ENCODE measurements at places on chromosomes 7 and 10.

GRCh38 chr7:157468221-157469111 is 131.7 kb downstream of the DNAJB6 start:
- DNase-seq: no peak

DNA sequence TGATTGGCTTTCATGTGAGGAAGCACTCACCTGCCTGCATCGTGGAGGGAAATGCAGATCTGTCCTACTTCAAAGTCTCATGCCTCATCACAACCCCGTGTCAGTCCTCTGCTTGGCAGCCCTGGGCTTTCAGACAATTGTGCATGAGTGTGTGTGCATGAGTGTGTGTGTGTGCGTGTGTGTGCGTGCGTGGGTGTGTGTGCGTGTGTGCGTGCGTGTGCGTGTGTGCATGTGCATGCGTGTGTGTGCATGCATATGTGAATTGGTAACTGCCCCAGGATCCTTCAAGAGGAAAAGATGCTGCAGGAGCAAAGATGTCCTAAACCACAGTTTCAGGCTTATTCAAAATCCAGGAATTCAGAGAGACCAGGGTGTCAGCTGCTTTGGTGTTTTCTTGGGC is 71.3 kb downstream of the LANCL2 start:
- DNase-seq: no peak

GRCh38 chr10:121057269-121057668 is 206.1 kb downstream of the WDR11 start:
- no peak for DNase-seq

- no peak for DNase-seq
Measured at GRCh38 chr10:51821745-51822144, 122.3 kb upstream of the CSTF2T start.

DNA sequence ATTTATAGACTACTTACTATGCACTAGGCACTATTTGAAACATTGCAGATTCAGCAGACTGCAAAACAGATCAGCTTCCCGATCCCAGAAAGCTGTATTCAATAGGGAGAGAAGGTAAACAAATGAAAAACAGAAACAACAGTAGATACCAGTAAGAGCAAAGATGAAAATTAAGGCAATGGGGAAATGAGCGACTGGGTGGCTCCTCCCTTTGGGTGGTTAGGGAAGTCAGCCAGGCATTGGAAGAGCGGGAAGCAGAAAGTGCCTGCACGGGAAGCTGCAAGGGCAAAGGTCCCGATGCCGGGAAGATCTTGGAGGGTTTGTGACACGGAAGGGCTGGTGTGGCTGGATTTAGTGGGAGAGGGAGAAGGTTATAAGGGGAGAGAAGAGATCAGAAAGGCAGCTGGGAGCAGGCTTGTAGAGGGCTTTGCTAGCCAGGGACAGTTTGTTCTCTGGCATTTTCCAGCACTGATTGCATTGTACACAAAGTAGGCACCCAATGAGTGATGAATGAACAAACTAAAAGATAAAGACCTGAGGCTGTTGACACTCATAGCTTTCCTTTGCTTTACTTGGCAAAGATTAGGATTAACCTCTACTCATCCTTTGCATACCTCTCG is 67.8 kb downstream of the NAMPT start:
- no peak for DNase-seq

DNA sequence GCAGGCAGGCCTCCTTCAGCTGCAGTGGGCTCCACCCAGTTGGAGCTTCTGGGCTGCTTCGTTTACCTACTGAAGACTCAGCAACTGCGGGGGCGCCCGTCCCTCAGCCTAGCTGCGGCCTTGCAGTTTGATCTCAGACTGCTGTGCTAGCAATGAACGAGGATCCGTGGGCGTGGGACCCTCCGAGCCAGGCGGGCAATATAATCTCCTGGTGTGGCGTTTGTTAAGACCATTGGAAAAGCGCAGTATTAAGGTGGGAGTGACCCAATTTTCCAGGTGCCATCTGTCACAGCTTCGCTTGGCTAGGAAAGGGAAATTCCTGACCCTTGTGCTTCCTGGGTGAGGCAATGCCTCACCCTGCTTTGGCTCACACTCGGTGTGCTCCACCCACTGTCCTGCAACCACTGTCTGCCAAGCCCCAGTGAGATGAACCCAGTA is 159.2 kb upstream of the FOXP2 start:
- no peak for DNase-seq

GRCh38 chr10:132664407-132664806 is 121.5 kb downstream of the NKX6-2 start:
- no peak for DNase-seq

- DNase-seq: peak; percentile 92
Measured at GRCh38 chr7:101538596-101539459, 90.3 kb downstream of the MYL10 start.

DNA sequence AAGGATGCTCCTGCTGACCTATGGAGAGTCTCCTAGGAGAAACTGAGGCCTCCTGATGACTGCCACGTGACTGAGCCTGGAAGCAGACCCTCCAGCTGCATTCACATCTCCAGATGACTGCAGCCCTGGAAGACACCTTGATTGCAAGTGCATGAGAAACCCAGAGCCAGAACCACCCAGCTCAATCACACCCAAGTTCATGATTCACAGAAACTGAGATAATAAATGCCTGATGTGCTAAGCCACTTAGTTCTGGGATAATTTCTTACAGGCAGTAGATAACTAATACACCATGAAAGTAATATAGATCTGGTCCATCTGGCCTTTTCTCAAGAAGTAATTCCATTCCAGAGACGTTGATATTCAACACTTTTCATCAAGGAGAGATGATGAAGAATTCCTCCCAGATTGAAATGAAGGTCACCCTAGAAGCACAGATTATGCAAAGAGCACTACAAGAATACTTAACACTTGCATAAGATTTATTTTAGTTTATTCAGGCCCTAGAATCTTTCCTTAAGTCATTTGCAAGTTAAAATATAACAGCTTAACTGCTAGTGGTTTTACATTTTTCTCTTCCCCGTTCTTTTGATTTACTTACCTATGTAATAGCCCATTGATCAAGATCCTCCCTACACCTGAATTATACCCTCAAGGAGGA is 208.2 kb upstream of the INHBA start:
- DNase-seq: no peak

DNA sequence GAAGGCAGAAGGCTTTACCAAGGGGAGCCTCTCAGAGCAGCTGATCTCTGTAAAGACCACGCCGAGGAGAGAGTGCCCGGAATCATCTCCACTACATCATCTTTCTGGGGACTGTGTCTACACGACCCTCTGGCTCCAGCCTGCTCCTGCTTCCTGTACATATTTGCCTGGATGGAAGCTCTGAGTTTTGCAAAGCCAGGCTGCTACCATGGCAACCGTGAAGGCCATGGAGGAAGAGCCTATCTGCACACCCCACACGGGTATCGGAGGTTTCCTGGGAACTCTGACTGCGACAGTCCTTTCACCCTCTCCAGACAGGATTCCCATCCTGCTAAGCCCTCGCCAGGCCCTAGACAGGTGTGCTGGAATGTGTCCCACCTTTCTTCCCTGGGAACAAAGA is 83.4 kb upstream of the TNRC18 start:
- no peak for DNase-seq

DNA sequence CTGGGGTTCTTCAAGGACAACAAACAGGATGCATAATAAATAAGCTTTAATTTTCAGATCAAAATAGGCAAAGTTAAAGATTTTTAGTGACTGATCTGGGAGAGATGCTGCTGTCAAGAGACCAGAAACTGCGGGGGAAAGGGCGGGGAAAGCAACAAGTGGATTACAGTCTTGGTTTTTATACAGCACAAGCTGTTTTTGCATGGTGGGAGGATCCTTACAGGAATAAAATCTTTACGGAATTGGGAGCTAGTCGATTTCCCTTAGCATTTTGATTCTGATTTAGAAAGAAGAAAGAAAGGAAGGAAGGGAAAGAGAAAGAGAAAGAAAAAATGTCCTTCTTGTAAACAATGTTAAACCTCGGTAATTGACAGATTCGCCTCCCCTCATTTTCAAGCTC is 242.3 kb upstream of the SP8 start:
- DNase-seq: no peak

DNA sequence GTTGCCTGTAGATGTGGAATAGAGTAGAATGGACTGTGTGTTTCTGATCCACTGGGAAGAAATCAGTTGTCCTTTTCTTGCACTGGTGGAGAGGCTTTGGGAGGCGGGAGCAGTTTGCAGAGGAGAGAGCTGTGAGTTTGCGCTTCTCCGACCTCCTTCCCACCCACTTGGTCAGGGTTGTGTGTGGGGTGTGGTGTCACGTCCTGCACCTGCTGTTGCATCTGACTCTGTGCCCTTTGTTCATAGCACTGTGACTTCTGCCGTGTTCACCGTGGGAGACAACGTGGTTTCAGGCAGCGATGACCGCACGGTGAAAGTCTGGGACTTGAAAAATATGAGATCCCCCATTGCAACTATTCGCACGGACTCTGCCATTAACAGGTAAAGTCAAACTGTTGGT is 67.8 kb downstream of the WDR37 start:
- DNase-seq: no peak

GRCh38 chr10:25285809-25286208 is 111.0 kb downstream of the GPR158 start:
- DNase-seq: no peak

DNA sequence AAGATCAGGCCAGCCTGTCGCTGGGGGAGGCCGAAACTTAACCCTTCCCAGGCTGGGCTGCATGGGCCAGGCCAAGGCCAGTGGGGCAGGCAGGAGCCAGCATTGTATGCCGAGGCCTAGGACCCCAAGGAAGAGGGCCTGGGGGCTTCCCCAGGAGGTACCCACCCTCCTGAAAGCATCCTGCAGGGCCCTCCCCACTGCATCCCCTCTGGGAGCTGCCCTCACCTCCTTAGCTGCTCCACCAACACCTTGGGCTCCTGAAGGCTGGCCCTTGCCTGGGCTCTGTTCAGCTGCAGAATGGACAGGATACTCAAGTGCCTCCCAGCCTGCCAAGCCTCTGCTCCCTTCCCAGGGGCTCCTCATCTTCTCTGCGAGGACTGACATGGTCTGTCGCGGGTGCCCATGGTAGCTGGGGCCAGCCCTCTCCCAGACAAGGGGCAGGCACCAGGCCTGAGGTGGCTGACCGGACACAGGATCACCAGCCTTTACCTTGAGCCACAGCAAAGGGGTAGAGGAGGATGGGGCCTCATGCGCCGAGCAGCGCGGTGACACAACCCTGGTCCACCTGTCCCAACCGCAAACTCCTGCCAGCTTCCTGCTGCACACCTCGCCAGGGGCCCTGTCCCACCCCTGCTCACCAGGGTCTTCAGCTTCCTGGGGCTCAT is 94.2 kb downstream of the MICALL2 start:
- DNase-seq: no peak

DNA sequence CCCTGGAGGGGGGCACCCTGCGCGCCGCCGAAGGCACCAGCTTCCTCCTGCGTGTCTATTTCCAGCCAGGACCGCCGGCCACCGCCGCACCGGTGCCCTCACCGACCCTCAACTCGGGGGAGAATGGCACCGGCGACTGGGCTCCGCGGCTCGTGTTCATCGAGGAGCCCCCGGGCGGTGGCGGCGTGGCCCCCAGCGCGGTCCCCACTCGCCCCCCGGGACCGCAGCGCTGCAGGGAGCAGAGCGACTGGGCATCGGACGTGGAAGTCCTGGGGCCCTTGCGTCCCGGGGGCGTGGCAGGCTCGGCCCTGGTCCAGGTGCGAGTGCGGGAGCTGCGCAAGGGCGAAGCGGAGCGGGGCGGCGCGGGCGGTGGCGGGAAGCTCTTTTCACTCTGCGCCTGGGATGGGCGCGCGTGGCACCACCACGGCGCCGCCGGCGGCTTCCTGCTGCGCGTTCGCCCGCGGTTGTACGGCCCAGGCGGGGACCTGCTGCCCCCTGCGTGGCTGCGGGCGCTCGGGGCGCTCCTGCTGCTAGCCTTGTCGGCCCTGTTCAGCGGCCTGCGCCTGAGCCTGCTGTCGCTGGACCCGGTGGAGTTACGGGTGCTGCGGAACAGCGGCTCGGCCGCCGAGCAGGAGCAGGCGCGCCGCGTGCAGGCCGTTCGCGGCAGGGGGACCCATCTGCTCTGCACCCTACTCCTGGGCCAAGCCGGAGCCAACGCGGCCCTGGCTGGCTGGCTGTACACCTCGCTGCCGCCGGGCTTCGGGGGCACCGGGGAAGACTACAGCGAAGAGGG is 594 bp downstream of the CNNM1 start:
- DNase-seq: peak; percentile 52

DNA sequence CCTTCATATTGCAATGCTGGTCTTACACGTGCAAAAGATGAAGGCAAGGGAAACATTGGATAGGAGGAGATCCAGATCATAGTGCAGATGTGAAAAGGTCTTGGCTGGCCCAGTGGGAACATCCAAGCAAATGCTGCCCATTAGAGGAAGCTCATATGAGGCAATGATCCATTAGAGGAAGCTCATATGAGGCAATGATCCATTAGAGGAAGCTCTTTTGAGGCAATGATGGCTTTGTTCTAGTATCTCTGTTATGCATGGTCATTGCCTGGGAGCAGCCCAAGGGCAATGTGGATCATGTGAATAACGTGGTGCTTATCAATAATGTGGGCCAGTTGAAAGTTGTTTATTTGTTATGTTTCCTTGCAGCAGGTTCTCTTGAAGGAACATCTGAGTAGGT is 37.8 kb downstream of the STEAP4 start:
- DNase-seq: no peak

DNA sequence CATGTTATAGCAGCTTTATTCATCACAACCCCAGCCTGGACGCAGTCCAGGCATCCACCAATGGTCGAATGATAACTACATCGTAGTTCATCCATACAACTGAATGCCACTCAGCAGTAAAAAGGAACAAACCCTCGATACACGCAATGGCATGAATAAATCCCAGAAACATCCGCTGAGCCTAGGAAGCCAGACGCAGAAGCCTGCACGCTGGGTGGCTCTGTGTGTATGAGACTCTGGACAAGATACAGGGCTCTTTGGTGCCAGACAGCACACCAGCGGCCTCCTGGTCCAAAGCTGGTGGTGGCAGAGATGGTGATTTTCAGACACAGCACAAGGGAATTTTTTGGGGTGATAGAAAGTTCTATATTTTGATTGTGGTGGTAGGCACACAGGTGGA is 10.0 kb upstream of the CRYGN start:
- DNase-seq: no peak

DNA sequence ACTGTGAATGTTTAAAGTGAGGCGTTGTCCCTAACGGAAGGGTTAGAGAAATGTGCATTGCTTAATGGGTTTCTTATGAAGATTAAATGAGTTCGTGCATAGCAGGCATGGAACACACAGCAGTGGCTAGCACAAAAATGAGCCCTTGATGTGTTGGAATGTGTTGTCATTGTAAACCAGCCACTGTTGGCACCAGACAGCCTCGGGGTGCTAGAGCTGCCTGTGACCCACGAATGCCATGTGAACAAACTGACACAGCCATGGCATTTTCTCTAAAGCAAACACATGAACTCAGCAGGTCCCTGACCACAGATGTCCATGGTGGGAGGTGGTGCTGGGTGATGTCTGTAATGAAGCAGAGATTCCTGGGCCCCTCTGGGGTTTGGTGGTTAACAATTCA is 111.1 kb upstream of the DPP6 start:
- DNase-seq: no peak
